ENCODE measurements at places on chromosomes 16 and 17.
A peak's percentile ranks its signal among the peaks of the same experiment; 100 is the strongest.

- DNase-seq: no peak
Measured at GRCh38 chr16:84103678-84104077, 13.1 kb downstream of the MBTPS1 start.

DNA sequence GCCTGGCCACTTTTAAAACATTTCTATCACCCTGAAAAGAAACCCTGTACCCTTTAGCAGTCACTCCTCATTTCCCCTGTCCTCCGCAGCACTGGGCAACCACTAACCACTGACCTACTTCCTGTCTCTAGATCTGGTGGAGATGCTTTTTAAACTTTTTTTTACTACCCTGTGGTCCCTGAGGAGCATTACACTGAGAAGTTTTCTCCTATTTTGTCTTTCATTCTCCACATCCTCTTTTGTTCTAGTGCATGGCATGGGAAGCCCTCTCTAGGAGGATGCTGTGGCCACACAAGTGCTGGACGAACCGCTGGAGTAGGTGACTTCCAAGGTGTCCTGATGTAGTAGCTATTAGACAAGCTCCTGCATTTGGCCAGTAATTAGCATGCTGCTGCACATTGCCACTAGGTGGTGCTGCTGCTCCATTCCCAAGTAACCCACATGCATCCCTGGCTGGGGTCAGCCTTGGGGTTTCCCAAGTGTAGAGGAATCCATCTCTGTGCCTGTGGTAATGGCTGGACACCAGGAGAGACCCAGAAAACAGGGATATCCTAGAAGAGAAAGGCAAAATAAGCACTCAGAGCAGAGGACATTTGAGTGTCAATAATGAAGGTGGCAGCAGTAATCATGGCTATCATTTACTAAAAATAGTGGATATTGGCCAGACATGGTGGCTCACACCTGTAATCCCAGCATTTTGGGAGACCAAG is 143.8 kb upstream of the CRHR1 start:
- peak; percentile 89 for DNase-seq

DNA sequence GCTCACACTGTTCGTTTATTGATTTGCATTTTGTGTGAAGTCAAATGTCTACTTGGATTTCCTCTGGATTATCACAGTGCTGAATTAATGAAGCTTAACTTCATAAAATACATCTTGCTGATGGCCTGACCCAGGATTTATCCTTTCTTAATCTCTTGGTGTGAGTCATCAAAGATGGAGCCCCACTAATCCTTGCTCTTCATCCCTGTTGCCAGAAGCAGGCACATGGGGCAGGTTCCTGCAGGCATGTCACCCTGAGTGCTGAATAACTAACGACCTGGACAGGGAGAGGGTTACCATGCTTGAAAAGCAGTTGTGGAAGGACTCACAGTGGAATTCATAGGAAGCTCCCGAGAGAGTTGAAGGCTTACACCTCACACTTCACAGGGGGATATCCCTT is 56.0 kb upstream of the FA2H start:
- no peak for DNase-seq

DNA sequence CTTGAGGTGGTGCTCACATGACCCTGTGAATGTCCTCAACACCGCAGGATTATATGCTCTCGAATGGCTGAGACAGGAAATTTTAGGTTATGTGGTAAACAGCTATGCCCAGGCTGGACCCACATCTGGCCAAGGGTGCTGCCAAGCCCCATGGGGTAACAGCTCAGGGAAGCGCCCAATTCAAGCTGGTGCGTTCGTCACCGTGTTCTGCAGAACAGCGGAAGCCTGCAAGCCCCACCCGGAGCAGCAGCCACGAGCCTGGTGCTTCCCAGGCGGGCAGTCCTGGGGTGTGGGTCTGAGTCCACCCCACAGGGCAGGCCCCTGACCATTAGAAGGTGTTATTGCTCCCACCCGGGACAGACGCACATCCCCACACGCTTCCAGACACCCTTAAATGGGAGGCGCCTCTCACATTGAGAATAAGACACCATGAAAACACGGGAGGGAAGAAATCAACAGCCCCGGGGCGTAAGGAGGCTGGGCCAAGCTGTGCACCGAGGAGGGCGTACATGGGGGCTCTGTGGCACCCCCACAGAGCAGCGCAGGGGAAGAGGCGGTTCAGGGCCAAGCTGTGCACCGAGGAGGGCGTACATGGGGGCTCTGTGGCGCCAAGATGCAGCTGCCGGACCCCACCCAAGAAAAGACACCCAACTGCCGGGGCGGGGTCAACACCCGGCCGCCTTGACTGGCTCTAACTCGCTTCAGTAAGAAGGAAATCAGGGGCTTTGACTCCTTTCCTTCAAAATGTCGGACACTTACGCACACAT is 2.9 kb upstream of the CYBA start:
- DNase-seq: no peak
